ENCODE measurements at places on chromosomes 7 and 10.
A peak's percentile ranks its signal among the peaks of the same experiment; 100 is the strongest.

GRCh38 chr10:112139176-112139575 is 44.4 kb downstream of the GPAM start:
- no peak for DNase-seq

DNA sequence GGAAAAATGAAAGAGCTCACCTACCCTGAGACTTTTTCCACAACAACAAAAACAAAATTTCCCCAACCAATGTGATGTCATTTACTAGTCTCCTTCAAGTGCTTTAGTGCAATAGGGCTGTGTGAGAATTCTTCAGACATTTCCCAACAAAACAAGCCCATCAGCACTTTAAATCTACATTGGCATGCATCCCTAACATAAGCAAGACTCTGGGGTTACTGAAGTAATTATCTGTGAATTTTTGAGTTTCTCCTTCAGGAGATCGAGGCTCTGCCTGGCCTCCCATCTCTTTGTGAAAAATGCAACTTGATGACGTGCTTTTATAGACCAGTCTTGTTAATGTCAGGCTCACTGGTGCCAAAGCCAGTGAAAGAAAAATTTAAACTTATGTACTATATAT is 255.6 kb downstream of the GFRA1 start:
- DNase-seq: no peak

- DNase-seq: peak; percentile 6
Measured at GRCh38 chr7:91636129-91636724, 244.3 kb downstream of the MTERF1 start.

DNA sequence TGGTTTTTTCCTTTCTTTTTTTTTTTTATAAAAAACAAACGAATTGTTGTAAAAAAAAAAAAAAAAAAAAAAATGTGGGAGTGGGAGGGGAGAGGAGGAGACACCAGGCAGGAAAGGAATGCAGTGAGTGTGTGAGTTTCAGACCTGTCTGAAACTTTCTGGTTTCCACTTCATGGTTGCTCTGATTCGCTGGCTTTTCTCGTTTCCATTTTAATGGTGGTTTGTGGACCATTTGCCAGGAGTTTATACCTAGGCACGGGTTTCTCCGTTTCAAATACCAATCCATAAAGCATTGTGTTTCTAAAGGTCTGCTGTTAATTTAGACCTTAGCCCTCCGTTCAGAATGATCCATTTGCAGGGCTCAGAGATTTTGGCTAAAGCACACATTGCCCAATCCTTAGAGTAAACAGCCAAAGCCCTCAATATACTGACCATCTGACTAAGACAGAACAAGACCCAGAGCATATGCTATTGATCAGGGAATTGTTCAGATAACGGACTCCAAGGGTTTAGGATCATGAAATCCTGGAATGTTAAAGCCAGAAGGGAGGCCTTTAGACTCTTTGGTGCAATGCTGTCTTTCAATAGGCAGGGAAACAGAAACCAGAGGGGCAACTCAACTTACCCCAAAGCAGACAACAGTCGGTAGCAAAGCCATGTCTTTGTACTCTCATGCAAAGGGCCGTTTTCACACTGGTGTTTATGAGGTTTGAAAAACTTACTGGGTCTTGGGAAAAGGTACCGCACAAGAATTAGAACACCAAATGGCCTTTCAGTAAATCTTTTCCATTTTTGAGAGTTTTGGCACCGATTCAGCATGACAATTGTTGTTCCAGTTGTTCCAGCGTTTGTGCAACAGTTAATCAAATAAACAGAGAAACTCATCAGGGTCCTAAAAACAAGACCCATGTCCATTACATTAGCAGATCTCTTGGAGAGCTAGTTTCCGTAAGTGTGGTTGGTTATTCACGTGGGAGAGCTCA is 94.3 kb upstream of the AGBL3 start:
- no peak for DNase-seq

DNA sequence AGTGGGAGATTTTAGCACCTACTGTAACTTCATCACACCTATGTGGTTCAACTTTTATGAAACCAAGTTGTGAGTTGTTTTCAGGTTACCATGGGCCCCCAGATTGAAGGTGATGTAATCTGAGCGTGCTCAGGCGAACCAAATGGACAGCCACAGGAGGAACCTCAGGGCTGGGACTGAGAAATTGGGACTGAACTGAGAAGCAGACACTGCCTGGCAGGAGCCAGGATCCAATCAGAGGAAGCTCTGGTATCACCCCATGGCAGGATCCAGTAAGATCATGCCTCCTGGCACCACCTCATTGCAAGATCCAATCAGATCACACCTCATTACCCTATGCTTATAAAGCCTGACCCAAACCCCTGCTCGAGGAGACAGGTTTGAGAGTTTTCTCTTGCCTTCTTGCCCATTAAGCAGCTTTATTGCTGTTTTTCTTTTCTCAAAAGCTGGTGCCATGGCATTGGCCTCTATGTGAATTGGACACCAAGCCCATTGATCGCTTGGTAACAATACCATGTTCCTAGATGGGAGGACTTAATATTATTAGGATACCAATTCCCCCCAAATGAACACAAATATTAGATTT is 43.2 kb upstream of the GDF10 start:
- no peak for DNase-seq

DNA sequence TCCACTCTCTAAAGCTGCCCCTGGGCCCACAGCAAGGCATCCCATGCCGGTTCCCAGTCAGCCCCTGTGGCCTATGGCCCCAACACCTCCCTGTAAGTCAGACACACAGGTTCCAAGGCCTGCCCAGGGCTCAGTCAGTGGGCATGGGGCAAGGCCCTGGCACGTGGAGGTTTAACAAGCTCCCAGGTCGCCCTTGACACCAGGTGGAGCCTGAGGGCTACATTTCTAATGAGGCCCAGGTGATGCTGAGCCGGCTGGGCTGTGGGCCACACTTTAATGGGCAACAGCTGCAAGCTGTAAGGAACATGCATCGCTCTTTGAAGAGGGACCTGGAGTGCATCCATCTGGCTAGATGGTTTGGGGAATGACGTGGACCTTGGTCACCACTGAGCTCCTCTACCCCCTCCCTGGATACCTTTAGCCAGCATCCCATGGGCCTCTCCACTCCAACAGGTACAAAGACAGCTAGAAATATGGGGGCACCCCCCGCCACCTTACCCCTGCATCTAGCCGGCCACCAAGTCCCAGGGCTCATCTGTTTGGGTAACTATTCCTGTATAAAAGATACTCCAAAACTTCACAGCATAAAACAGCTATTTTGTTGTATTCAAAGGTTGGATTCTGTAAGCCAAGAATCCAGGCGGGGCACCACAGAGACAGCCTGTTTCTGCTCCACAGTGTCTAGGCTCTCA is 122.5 kb downstream of the OAT start:
- no peak for DNase-seq
